GM23248 (cell line): ENCODE measurements at places on chromosomes 3 and 15. TPM values are rescaled to one million over a fixed set of nuclear protein-coding genes. Genes with fewer than 3 reads are reported as not detected.

Gene ADAMTSL3
- polyA plus RNA-seq: not detected in 2 replicates

Gene SPTBN5
- polyA plus RNA-seq: 0.03 TPM in 1 of 2 replicates, not detected in the other

Gene LZTFL1
- polyA plus RNA-seq: 12.7 and 15.1 TPM in 2 replicates

Gene DGKG
- polyA plus RNA-seq: not detected in 2 replicates

Gene IL17RE
- 0.24 and 0.27 TPM in 2 replicates for polyA plus RNA-seq

Gene WNT7A
- not detected in 2 replicates for polyA plus RNA-seq
